CD4-positive, alpha-beta T cell treated with Interleukin-15 for 1 hour (primary cell): ENCODE measurements at places on chromosomes 16 and 17.
A peak's percentile ranks its signal among the peaks of the same experiment; 100 is the strongest.

DNA sequence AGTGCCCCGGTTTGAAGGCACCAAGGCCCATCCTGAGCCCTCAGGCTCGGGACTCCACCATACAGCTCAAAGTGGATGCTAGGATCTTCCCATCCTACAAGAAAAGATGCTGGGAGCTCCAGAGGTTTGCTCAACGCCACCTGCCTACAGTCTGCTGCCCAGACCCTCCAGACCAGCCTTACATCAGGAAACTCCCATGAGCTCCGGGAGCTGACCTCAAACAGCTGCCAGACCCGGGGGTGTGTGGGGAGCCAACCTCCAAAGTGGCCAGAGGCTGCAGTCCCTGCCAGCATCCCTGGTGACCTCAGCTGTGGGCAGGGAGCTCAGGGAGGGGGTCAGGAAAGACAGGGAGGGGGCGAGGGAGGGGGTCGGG is 43.8 kb downstream of the C16orf82 start:
- DNase-seq: no peak

- DNase-seq: no peak
Observed at GRCh38 chr16:12677502-12677901, 126.2 kb downstream of the CPPED1 start.

DNA sequence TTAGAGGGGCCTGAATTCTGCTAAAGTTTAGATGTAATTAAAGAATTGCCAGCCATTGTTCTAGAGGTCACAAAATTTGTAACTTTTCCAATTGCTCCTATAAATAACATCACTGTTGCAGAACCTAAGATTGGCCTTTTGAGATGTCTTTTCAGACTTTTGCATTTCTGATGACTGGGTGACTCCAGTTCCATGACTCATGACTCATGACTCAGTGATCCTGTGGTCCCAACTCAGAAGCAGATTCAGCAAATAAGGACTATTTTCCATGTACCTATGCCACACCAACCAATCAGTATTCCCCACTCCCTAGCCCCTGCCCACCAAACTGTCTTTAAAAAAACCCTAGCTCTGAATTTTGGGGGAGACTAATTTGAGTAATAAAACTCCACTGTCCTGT is 740.9 kb downstream of the CDH8 start:
- no peak for DNase-seq

GRCh38 chr17:16880121-16880842 is 91.6 kb downstream of the TNFRSF13B start:
- no peak for DNase-seq

DNA sequence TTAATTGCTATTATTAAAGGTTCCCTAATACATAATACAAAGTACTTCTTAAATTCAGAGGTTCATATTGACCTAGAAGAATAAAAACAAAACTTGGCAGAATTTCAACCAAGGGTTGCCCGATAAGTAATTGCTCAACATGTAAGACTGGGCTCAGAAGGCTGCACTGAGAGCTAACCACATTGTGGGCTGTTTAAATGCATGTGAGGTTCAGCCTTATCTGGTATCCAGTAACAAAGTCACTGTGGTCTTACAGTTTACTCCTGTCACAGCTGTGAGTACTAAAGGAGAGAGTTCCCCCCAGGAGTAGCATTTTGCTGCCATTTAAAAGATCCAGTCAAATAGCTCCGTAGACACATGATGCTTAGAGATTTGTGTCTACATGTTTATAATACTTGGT is 1.6 kb upstream of the DHRS11 start:
- no peak for DNase-seq

GRCh38 chr16:65827231-65827630 is 539.3 kb upstream of the CDH5 start:
- DNase-seq: no peak

DNA sequence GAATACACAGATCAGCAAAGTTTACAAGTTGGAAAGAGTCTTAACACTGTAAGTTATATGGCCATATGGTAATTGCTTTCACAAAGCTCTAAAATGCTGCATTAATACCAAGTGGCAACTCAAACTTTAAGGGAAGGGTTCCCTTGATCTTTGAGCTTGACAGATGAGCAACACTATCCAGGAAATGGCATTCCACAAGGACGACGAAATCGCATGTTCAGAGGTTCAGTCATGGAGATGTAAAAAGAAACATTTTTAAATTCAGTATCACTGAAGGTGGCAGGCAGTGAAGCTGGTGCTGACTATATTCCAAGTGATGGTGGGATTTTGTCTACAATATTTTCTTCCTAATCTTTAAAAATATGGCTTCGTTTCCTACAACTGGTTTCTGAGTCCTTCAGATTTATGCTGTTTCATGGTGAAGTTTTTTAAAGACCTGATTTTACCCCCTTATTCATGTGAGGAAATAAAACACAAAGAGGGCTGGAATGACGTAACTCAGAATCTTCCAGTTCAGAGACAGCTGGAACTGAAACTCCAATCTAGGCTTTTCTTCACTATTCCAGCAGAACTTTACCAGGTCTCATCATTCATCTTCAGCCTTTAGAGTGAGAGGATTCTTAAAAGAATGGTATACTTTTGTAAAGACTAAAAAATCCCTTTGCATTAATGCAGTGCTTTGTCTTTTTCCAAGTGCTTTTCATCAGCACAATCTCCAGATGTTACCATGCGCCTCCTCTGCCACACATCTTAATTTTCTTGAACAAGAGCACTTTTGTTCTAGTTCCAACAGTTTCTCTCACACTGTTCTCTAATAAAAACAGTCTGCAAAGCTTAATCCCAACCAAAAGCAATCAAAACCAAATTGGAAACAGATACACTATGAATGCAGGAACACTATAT is 20.2 kb downstream of the CHCT1 start:
- DNase-seq: no peak

DNA sequence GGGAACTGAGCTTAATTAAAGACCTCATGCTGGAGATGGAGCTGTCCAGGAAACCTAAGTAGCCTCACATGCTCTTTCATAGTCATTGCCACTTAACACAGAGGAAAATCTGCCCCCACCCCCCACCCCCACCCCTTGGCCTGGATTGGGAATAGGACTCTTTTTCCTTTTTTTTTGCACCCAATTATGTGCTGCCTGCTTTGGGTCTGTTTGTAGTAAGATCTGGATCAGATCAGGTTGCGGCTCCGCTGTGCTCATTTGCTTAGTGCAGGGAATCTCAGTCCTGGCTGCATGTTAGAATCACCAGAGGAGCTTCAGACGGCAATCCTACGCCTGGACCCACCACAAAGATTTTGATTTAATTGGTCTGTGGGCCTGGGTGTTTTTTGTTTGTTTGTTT is 219.0 kb downstream of the UTP18 start:
- no peak for DNase-seq

DNA sequence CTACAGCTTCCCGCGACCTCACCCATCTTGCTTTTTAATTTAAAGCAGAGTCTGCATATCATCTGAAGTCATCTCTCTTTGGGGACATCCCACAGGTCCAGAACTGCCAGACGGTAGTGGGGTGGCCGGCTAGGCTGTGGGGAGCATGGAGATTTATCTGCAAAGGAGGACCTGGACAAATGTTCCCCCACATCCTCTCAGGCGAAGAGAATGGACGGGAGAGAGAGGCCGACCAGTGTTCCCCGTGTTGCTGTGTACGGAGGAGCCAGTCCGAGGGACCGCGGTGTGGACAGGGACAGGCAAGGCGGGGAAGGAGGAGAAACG is 665 bp upstream of the MT1M start:
- no peak for DNase-seq

GRCh38 chr16:81071805-81072204 is 5.2 kb downstream of the C16orf46 start:
- no peak for DNase-seq

- no peak for DNase-seq
Observed at GRCh38 chr16:2963723-2964474, at the start of gene KREMEN2. Gene KREMEN2, plus strand, starts transcription at chr16:2964275. Its CDS starts 246 bp downstream, at chr16:2964521.

- DNase-seq: no peak
Observed at GRCh38 chr16:65944361-65944760, 422.1 kb upstream of the CDH5 start.

DNA sequence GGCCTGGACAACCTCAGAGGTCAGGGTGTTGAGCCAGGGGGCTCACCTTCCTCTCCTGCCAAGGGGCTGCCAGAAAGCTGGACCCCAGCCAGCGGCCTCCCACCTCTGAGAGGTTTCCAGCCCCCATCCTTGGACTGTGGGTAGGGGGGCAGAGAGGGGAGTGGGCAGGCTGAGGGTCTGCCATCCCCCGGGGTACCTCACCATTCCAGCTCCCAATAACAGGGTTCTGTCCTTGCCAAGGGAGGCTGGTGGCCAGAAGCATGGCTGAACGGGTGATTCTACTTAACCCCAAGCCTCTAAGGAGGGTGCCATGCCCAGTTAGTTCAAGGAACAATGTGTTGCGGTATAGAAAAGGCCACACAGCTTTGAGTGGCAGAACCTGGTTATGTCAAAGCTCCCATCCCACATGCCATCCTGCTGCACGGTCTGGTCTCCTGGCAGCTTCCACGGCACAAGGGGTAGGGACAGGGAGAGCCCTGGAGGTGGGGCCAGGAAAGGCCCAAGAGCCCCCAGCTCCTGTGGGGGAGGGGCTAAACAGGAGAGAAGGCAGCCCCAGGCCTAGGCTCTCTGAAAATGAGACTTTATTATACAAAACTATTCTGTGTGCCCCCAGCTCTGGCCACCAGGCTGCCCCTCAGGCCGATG is 19.8 kb downstream of the B9D1 start:
- no peak for DNase-seq

- DNase-seq: peak; percentile 56
Observed at GRCh38 chr17:27471321-27472269, 15.3 kb downstream of the KSR1 start.

- no peak for DNase-seq
Observed at GRCh38 chr17:8944748-8945147, 20.8 kb downstream of the PIK3R5 start.

DNA sequence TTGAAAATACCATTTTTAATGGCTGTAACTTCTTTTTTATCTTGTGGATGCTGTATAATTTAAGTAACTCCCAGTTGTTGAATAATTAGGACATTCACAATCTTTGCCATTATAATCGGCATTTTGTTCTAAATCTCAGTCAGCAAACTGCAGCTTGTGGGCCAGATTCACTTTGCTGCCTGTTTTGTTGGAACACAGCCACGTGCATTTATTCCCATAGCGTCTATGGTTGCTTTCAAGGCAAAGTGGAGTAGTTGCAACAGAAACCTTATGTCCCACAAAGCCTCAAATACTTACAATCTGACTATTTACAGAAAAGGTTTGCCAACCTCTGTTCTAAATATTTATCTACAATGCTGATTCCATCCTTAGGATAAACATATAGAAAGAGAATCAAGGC is 39.2 kb upstream of the TMC5 start:
- DNase-seq: no peak

- DNase-seq: no peak
Observed at GRCh38 chr17:61862105-61862574, 1.2 kb downstream of the BRIP1 start.

DNA sequence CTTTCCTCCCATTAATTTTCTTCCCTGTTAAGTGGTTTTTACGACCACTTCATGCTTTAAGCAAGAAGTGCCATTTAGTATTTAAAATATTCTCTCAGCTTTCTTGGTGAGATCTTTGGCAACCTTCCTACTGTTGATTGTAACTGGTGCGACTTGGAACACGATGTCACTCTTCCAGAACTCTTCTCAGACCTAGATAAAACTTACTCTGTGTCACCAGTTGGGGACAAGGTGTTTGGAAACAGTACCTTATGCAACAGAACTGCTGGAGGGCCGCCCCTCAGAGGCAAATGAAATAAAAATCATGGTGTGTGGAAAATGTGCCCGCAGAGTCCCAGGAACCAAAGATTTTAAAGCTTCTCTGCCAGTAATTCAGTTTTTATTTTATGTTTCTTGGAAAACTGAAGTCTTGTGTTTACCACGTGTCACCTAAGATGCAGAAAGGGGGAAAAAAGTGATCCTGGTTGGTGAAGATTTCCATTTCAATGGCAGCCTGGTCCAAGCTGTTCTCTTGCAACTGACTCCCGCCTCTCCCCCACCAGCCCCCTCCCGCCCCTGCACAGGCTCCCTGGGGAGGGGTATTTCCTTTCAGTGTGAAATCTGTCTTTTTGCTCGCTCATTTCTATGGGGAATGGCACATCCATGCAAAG is 7.2 kb upstream of the HSD11B2 start:
- no peak for DNase-seq

DNA sequence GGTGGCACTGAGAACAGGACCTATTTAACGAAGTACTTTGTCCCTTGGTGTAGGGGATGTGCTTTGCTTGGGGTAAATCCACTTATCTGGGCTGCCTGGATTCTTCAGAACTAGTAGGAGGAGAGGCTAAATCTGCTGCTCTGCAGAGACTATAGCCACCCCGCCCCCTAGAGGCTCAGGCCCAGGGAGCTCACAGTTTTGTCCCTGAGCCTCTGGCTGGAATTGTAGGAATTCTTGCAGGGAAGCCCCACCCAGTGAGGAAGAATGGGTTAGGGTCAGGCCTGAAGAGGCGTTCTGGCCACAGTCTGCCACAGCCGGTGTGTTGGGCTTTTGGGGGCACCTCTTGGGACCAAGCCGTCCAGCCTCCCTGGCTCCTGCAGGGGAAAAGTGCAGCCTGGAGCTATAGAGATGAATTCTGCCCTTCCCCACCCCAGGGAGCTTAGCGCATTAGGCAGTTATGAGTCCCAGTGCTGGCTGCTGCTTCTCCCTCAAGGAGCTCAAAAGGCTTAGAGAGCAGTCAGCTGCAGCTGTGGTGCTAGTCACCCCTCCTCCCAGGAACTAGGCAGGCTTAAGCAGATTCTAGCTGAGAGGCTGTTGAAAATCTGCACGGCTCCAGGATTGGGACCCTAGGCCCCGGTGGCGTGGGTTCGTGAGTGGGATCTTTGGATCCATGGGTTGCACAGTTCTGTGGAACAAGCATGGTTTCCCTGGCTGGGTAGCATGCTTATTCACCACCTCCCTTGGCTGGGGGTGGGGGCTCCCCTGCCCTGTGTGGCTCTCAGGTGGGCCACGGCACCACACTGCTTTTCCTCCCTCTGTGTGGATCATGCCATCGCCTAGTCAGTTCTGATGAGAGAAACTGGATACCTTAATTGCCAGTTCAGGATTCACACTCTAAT is 237.4 kb upstream of the TOM1L1 start:
- DNase-seq: no peak

GRCh38 chr17:17445925-17446665 is 30.7 kb upstream of the MED9 start:
- DNase-seq: no peak

DNA sequence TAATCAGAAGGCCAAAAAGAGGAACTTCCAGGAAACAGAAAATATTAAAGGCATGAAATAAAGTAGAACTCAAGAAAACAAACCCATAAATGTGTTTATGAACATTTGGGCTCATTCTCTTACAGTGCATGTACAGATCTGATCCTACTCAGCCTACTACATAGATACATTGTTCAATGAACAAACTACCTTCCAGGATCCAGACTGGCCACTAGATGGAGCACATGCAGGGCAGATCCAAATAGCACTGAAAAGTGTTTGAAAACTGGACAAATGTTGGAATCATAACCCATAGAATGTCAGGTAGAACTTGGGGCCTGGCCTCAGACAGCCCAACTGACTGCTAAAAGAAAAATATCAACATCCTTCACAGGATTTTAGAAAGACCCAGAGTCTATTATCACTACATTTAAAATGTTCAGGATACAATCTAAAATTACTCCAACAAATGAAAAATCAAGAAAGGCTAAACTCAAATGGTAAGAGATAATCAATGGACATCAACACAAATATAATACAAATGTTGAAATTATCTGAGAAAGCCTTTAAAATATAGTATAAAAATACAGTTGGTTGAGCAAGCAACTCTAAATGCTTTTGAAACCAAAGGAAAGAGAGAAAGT is 122.4 kb upstream of the NUDT7 start:
- DNase-seq: no peak
